ENCODE measurements at places on chromosomes 6 and 20. TPM values are rescaled to one million over a fixed set of nuclear protein-coding genes. Genes with fewer than 3 reads are reported as not detected.

DNA sequence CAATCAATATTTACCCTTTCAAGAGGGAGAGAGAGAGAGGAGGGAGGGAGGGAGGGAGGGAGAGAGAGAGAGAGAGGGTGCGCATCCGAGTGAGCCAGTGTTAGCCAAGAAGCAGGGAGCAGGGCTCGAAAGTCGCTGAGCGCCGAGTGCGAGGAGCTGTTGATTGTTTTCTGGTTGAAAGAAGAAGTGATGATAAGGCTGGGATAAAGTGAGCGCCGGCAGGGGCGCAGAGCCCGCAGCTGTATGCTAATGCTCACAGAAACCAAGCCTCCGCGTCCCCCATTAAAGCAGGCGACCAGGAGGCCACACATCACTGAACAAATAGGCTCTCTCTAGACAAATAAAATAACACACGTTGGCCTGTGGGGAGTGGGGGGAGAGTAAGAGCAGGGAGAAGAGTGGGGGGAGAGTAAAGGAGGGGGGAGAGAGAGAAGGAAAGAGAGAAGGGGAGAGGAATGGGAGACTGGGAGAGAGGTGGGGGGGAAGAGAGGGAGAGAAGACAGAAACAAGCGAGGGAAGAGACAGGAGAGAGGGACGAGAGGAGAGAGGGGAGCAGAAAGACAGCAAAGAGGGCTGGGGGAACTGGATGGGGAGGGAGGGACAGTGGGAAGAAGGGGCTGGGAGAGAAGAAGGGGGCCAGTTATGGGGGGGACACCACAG is 5.0 kb upstream of the INSM1 start:
- peaks cover 9% of the 10 kb centered on the region for H3K4me1 ChIP-seq
- no peak overlapping the region for H3K27ac ChIP-seq
- peaks cover 75% of the 10 kb centered on the region for H3K27me3 ChIP-seq
- H3K4me3 ChIP-seq: no peak overlapping the region
- peak; percentile 32 for DNase-seq

- no peaks in the 10 kb centered on the region for H3K27me3 ChIP-seq
- H3K4me1 ChIP-seq: peaks cover 10% of the 10 kb centered on the region
- H3K27ac ChIP-seq: no peak overlapping the region
These were observed 92.9 kb upstream of the NAA20 start for GRCh38 chr20:19924255-19924654.

DNA sequence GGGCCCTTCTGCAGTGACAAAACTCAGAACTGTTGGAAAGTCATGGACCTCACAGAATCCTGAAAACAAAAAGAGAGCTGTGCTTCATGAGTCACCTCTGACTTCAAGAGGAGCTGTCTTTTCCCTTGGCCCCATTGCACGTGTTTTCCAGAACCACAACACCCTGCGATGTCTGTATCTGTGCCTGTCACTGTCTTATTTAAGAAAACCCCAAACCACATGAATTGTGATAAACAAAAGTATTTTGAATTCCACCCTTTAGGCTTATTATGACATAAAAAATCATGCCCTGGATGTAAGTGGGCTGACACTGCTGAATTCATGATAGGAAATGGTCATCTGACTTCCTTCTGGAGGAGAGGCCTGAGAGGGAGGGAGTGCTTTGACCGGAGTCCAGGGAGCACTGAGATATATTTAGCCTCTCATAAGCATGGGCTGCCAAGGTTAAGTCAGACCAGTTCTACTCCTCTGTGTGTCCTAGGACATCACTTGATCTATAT is 96.4 kb upstream of the DUSP22 start:
- H3K4me3 ChIP-seq: no peak overlapping the region
- H3K4me1 ChIP-seq: no peaks in the 10 kb centered on the region
- H3K27ac ChIP-seq: no peak overlapping the region
- H3K36me3 ChIP-seq: no peaks in the 10 kb centered on the region
- H3K27me3 ChIP-seq: no peaks in the 10 kb centered on the region

GRCh38 chr6:40509716-40510260 is 77.4 kb downstream of the LRFN2 start:
- H3K4me1 ChIP-seq: no peaks in the 10 kb centered on the region
- no peak overlapping the region for H3K27ac ChIP-seq
- no peak overlapping the region for H3K4me3 ChIP-seq
- DNase-seq: no peak
- no peaks in the 10 kb centered on the region for H3K36me3 ChIP-seq
- no peaks in the 10 kb centered on the region for H3K27me3 ChIP-seq

DNA sequence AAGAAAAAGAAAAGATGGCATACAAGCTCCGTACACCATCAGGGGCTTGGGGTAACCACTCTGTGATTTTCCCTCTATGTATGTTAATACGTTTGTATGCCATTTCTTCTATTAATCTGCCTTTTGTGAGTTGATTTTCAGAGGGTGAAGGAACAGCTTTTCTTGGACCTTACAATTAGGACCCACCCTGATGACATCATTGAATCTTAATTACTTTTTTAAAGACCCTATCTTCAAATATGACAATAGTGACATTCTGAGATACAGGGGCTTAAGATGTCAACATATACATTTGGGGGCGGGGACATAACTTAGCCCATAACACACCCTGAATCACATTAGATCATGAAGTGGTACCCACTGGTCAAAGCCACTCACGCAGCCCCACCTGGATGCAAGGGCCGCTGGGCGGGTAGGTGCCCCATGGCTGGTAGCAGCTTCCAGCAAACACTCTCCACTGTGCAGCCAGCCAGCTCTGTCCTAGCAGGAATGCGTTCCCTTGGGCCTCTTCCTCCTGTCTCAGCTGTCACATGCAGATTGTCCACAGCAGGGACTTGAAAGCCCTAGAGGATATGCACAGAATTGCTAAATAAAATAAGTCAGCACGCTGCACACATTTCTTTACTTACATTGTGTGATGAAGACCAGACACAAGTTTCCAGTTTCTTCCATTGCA is 74.5 kb downstream of the FOXF2 start:
- H3K27ac ChIP-seq: no peak overlapping the region
- H3K4me3 ChIP-seq: no peak overlapping the region
- DNase-seq: no peak
- peaks cover 15% of the 10 kb centered on the region for H3K27me3 ChIP-seq
- H3K4me1 ChIP-seq: no peaks in the 10 kb centered on the region

- no peaks in the 10 kb centered on the region for H3K36me3 ChIP-seq
- no peak overlapping the region for H3K27ac ChIP-seq
- no peak for DNase-seq
- no peaks in the 10 kb centered on the region for H3K27me3 ChIP-seq
- no peak overlapping the region for H3K4me3 ChIP-seq
These were observed 935.1 kb downstream of the KIF16B start for GRCh38 chr20:15637950-15638754.

- DNase-seq: no peak
- H3K4me3 ChIP-seq: no peak overlapping the region
- no peak overlapping the region for H3K27ac ChIP-seq
- H3K4me1 ChIP-seq: no peaks in the 10 kb centered on the region
These were observed 21.9 kb downstream of the MEP1A start for GRCh38 chr6:46815130-46815529.

- H3K4me1 ChIP-seq: no peaks in the 10 kb centered on the region
- no peak overlapping the region for H3K27ac ChIP-seq
- H3K27me3 ChIP-seq: no peaks in the 10 kb centered on the region
- no peak for DNase-seq
- no peaks in the 10 kb centered on the region for H3K36me3 ChIP-seq
These were observed 24.8 kb downstream of the LYRM2 start for GRCh38 chr6:89613790-89614189.

DNA sequence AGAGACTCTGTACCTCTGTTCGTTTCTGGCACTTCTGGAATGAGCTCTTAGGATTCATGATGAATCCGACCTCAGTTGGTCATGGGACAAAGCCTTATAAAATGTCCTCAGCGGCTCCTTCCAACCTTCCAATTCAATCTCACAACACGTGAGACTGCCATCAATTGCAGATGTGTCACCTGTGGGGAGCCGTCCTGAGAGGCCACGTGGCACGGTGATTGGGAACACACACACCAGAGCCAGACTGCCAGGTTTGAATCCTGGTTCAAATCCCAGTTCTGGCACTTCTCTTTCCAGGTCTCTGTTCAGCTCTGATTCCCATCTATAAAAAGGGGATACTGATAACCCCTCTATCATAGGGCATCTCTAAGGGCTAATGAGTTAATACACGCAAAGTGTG is 124.5 kb downstream of the ANKRD60 start:
- peaks cover 14% of the 10 kb centered on the region for H3K27me3 ChIP-seq
- H3K4me3 ChIP-seq: no peak overlapping the region
- no peak for DNase-seq
- no peaks in the 10 kb centered on the region for H3K36me3 ChIP-seq
- no peak overlapping the region for H3K27ac ChIP-seq

GRCh38 chr6:4930025-4930691 is 73.7 kb downstream of the RPP40 start:
- H3K36me3 ChIP-seq: no peaks in the 10 kb centered on the region
- peaks cover 55% of the 10 kb centered on the region for H3K4me1 ChIP-seq
- peak overlapping the region; percentile 55 for H3K27ac ChIP-seq
- DNase-seq: peak; percentile 68

- H3K4me1 ChIP-seq: no peaks in the 10 kb centered on the region
- no peak overlapping the region for H3K4me3 ChIP-seq
- no peak overlapping the region for H3K27ac ChIP-seq
- DNase-seq: no peak
- no peaks in the 10 kb centered on the region for H3K27me3 ChIP-seq
- no peaks in the 10 kb centered on the region for H3K36me3 ChIP-seq
These were observed 607.4 kb downstream of the HACE1 start for GRCh38 chr6:104252276-104252675.

- H3K27me3 ChIP-seq: peaks cover 7% of the 10 kb centered on the region
- no peaks in the 10 kb centered on the region for H3K36me3 ChIP-seq
- no peak overlapping the region for H3K4me3 ChIP-seq
These were observed 16.1 kb upstream of the CTCFL start for GRCh38 chr20:57540890-57541580.

- no peaks in the 10 kb centered on the region for H3K27me3 ChIP-seq
- H3K4me1 ChIP-seq: peaks cover 37% of the 10 kb centered on the region
- H3K27ac ChIP-seq: peak overlapping the region; percentile 17
- no peak overlapping the region for H3K4me3 ChIP-seq
- DNase-seq: peak; percentile 63
These were observed 14.7 kb downstream of the NRSN2 start for GRCh38 chr20:361561-361960.

DNA sequence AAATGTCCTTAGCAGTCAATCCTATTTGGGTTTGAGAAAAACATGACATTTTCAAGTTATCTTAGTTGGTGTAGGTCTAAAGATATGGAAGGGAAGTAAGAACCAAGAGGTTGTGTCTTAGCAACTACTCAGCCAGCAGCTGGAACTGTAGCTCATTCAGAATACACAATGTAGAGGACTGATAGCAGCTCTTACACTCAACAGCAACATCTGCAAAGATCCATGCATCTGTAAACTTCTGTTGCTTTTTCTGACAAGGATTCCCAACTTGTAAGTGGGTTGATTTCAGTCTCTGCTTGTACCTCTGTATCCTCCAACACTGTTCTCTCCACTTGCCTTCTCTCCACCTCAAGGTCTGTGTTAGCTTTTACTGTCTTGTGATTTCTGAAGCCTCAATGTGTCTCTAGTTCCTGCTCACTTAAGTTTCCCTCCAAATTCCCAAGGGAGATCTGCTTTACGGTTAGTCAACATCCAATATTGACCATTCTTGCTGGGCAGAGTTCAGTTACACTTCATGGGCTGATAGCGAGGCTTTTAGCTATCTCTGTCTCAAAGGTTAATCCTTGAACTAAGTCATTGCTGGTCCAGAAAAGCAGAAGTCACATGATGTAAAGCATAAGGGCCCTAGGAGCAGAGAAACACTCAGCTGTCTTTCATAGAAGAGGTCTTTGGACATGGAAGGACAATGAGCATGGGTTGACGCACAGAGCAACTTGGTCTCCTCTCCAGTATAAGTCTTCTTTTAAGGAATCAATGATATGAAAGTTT is 71.6 kb upstream of the LGSN start:
- DNase-seq: no peak
- H3K36me3 ChIP-seq: no peaks in the 10 kb centered on the region
- H3K4me3 ChIP-seq: no peak overlapping the region
- H3K27me3 ChIP-seq: no peaks in the 10 kb centered on the region
- H3K27ac ChIP-seq: no peak overlapping the region
- no peaks in the 10 kb centered on the region for H3K4me1 ChIP-seq

DNA sequence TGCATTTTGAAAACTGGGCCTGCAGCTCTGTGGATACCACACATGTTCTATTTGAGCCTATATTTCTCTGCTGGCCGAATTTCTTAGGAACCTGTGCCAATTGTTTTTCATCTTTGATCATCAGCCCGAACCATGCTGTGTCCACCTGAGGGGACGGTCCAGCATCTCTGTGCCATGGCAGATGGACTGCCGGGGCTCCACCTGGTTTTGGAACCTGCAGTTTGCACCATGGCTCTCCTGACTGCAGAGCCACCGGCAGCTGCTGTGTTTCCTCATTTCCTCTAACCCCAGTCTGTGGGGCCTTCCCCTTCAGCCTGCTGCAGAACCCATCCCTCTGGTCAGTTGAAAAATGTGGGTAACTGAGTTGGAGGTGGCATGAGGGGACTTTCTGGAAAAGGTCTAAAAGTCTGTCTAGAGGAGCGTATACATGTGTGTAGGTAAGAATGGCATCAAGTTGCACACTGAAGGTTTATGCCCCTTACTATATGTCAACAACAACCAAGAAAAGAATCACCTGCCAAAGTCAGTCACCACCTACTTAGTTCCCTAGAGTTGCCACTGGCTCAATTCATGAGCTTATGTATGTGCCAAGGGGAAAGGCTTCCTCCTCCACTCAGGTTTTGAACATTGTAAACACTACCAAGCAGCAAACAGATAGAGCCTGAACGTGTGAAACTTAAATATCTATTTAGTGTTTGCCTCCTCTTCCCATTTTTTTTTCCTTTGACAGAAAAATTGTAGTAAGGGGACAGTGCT is 548.2 kb downstream of the PRKN start:
- no peaks in the 10 kb centered on the region for H3K36me3 ChIP-seq
- H3K4me1 ChIP-seq: no peaks in the 10 kb centered on the region
- no peaks in the 10 kb centered on the region for H3K27me3 ChIP-seq
- no peak overlapping the region for H3K27ac ChIP-seq

GRCh38 chr20:17637413-17637780 is 44.6 kb downstream of the RRBP1 start:
- H3K27me3 ChIP-seq: no peaks in the 10 kb centered on the region
- H3K27ac ChIP-seq: no peak overlapping the region
- no peaks in the 10 kb centered on the region for H3K4me1 ChIP-seq
- H3K4me3 ChIP-seq: no peak overlapping the region
- DNase-seq: no peak
- H3K36me3 ChIP-seq: peaks cover 11% of the 10 kb centered on the region

GRCh38 chr20:25033265-25033923 is 24.5 kb downstream of the ACSS1 start:
- H3K4me3 ChIP-seq: no peak overlapping the region
- H3K27ac ChIP-seq: no peak overlapping the region
- H3K4me1 ChIP-seq: peaks cover 46% of the 10 kb centered on the region
- no peaks in the 10 kb centered on the region for H3K36me3 ChIP-seq
- peak; percentile 37 for DNase-seq
- H3K27me3 ChIP-seq: no peaks in the 10 kb centered on the region

The ESR1 gene
- not detected for total RNA-seq

The SLC22A3 gene
- not detected for total RNA-seq

The CYP24A1 gene
- total RNA-seq: 0.56 TPM

The SLC12A5 gene
- total RNA-seq: 20.9 TPM

The B4GALT5 gene
- 60.7 TPM for total RNA-seq

The EFCAB8 gene
- total RNA-seq: 0.13 TPM

The TBX18 gene
- total RNA-seq: 14.6 TPM

The CBLN4 gene
- not detected for total RNA-seq

All from A673 (cell line).